ENCODE measurements at places on chromosomes 7 and 10. TPM values are rescaled to one million over a fixed set of nuclear protein-coding genes. Genes with fewer than 3 reads are reported as not detected.

DNA sequence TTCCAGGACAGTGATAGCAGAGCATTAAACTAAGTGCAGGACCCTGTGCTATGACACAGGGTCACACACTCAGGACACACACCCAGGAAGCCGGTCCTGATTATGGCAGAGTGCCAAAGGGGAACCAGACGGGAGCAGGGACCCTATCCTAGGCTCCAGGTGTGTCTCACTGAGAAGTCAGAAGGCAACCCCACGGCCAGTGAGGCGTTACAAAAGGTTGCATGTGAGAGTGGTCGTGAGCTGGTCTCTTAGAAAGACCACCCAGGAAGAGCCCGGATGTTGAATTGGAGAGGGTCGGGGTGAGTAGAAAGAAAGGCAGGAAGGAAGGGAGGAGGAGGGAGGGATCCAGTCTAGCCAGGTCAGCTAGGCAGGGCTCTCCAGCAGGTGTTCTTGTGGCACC lies 31.0 kb downstream of the FRMPD2 start:
- no peak for DNase-seq

- DNase-seq = no peak
Observed at GRCh38 chr10:98244586-98244985, 23.4 kb downstream of the LOXL4 start.

Gene ANLN
- 14.4 TPM for total RNA-seq

Gene NXPH1
- total RNA-seq = not detected

Gene GIMAP4
- total RNA-seq = 169 TPM

All from dermis microvascular lymphatic vessel endothelial cell (primary cell).